ENCODE measurements at places on chromosomes 3 and 15. TPM values are rescaled to one million over a fixed set of nuclear protein-coding genes. Genes with fewer than 3 reads are reported as not detected.

Gene GOLGA8S
- 6.0 TPM for total RNA-seq

Gene MASP1
- total RNA-seq = not detected

Gene SST
- not detected for total RNA-seq

Gene SERPINI2
- total RNA-seq = not detected

Gene RUVBL1
- 14.1 TPM for total RNA-seq

Gene ANKRD63
- total RNA-seq = not detected

Gene FGF12
- total RNA-seq = not detected

Gene PLA2G4B
- 15.2 TPM for total RNA-seq

Gene BOC
- total RNA-seq = not detected

Gene CYP1A2
- not detected for total RNA-seq

Measured in natural killer cell (primary cell).